Breast epithelium (tissue), 4 donors: ENCODE measurements at places on chromosomes 16 and 17. TPM values are rescaled to one million over a fixed set of nuclear protein-coding genes. Genes with fewer than 3 reads are reported as not detected.

ACBD4 gene
- total RNA-seq, result 15.7 TPM

GRCh38 chr17:36937959-36938565 lies 787 bp downstream of the LHX1 start:
- H3K4me3 ChIP-seq, result no peak overlapping the region
- peaks cover 25% of the 10 kb centered on the region for H3K4me1 ChIP-seq
- H3K36me3 ChIP-seq, result no peaks in the 10 kb centered on the region
- peaks cover 100% of the 10 kb centered on the region for H3K27me3 ChIP-seq

GRCh38 chr17:81339191-81339533 lies 44.1 kb upstream of the SLC38A10 start:
- H3K27me3 ChIP-seq, result no peaks in the 10 kb centered on the region
- H3K4me3 ChIP-seq, result no peak overlapping the region
- no peaks in the 10 kb centered on the region for H3K36me3 ChIP-seq
- H3K27ac ChIP-seq, result peak overlapping the region; percentile 67
- DNase-seq, result no peak
- peaks cover 25% of the 10 kb centered on the region for H3K4me1 ChIP-seq

- no peak overlapping the region for H3K27ac ChIP-seq
- H3K27me3 ChIP-seq, result no peaks in the 10 kb centered on the region
- no peak for DNase-seq
- no peaks in the 10 kb centered on the region for H3K4me1 ChIP-seq
These were observed 56.1 kb downstream of the NT5M start for GRCh38 chr17:17359271-17359670.

C17orf100 gene
- 0.98 TPM for total RNA-seq

TPSG1 gene
- 0.73 TPM for total RNA-seq

PRR11 gene
- 1.2 TPM for total RNA-seq

ABCC6 gene
- total RNA-seq, result 3.8 TPM

DNA sequence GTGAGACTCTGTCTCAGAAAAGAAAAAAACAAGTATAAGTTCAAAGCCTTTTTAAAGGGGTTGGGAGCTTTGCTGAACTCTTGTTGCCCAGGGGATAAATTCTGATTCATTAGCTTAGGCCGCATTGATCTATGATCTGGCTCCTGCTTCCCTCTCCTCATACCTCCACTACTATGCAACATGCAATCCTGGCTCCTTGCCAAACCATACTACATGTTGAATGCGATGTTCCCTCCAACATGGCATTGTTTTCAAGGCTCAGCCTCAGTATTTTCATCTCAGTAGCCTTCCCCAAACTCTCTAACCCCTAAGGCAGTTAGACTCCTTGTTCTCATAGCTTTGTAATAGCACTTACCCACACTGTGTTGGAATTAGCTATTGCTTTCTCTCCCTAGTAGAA lies 6.2 kb downstream of the REXO5 start:
- no peak overlapping the region for H3K4me3 ChIP-seq
- no peak overlapping the region for H3K27ac ChIP-seq
- H3K36me3 ChIP-seq, result no peaks in the 10 kb centered on the region
- no peaks in the 10 kb centered on the region for H3K27me3 ChIP-seq
- no peaks in the 10 kb centered on the region for H3K4me1 ChIP-seq
- no peak for DNase-seq

CDH3 gene
- total RNA-seq, result 62.6 TPM

HSPB9 gene
- total RNA-seq, result not detected

- no peaks in the 10 kb centered on the region for H3K36me3 ChIP-seq
- no peak within 1 kb of the TSS for H3K27ac ChIP-seq
- H3K27me3 ChIP-seq, result no peaks in the 10 kb centered on the region
- H3K4me1 ChIP-seq, result no peaks in the 10 kb centered on the region
These were observed at the start of gene RASL10B for GRCh38 chr17:35731239-35731916. RASL10B (plus strand) TSS chr17:35731639; CDS start chr17:35735185, 3,546 bp downstream.

CFAP119 gene
- total RNA-seq, result 1.4 TPM
